ENCODE measurements at places on chromosomes 3 and 15.

DNA sequence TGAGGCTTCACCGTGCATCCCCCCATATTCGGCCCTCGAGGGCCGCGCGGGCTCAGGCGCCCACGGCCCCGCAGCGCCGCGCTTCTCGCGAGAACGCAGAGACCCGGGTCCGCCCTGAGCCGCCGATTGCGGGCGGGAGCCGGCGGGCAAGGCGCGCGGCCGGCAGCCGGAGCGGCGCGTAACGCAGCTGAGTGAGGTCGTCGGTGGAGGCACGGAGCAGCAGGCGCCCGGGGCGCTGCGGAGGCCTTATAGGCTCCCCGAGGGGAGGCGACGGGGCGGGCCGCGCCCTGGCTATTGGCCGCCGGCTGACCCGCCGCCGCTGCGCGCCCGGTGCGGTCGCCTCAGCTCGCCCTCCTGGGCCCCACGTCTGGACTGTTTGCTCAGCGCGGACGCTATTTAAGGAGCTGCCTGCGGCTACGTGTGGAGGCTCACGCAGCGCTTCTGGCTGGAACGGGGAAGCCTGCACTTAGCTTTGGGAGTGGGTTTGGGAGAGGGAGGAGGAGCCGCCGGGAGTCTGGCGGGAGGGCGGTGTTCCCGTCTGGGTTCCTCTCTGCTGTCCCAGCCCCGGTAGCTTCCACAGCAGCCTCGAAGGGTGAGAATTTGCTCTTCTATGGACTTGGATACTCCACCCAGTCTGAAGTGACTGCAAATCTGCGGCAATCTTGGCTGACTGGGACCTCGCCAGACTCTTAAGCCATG, at the start of gene PLOD2:
TSS of gene PLOD2 (minus strand) at position 221 of the 699 bp plus-strand sequence. CDS start at position 26, 195 bp downstream.
- no peak for DNase-seq

GRCh38 chr15:59223736-59224135, 17.1 kb downstream of the LDHAL6B start:
- DNase-seq: no peak

GRCh38 chr3:24867783-24868182, 373.1 kb upstream of the THRB start:
- no peak for DNase-seq

DNA sequence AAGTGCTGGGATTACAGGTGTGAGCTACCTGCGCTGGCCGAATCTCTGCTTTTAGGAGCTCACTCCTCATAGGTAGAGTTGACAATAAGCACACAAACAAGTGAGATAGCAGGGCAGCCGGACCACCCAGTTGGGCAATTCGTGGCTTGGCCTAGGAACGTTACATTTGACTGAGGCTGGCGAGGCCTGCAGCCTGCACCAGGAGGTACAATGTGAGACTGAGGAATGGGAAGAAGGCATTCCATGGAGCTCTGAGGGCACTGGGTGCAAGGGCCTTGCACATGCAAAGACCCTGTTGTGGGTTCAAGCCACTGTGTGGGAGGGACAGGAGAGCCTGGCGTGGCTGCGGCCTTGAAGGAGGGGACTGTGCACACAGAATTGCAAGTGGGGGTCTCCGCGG, 152.5 kb downstream of the LRRK1 start:
- no peak for DNase-seq

GRCh38 chr15:43423793-43424192, 52.9 kb downstream of the TUBGCP4 start:
- no peak for DNase-seq

- no peak for DNase-seq
Observed at GRCh38 chr3:17494117-17494809, 248.2 kb downstream of the TBC1D5 start.

GRCh38 chr3:117695321-117695720, 985.7 kb downstream of the TUSC7 start:
- DNase-seq: no peak

DNA sequence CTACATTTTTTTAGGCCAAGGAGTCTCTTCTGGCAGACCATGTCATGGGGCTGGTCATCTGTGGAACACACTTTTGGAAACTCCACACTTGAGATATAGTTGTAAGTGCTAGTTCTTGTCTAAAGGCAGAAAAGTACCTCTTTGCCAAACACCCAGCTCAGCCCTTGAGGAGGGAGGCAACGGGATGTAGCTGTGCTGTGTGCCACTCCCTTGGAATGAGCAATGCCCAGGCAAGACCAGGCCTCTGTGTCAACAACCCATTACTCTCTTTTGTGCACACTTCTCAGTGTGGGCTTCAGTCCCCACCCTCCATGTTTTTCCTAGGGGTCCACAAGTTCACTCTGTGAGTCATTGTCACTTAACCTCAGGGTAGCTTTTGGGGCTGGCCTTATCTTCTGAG, 528.3 kb upstream of the CFAP20DC start:
- DNase-seq: no peak

- DNase-seq: no peak
Observed at GRCh38 chr3:55622116-55622515, 135.0 kb upstream of the WNT5A start.

GRCh38 chr3:173932624-173933023, 535.1 kb downstream of the NLGN1 start:
- no peak for DNase-seq

GRCh38 chr3:143060906-143061305, 58.7 kb upstream of the CHST2 start:
- DNase-seq: no peak

GRCh38 chr3:126883241-126883640, 99.7 kb upstream of the PLXNA1 start:
- no peak for DNase-seq

- no peak for DNase-seq
Observed at GRCh38 chr15:39593071-39593655, 12.3 kb downstream of the THBS1 start.

DNA sequence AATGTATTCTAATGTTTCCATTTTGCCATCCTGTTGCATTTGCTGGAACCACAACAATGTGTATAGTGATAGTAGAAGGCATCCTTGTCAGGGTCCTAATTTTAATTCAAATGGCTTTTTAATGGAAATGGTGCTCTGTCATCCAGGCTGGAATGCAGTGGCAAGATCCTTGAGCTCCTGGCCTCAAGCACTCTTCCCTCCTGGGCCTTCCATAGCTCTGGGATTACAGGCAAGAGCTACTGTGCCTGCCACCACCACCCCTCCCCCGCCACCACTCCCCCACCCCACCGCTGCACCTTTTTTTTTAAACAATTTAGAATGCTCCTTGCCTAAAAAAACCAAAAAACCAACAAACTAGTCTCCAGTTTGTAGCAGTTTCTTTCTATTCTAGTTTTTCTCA, 15.2 kb upstream of the IQCF6 start:
- no peak for DNase-seq

DNA sequence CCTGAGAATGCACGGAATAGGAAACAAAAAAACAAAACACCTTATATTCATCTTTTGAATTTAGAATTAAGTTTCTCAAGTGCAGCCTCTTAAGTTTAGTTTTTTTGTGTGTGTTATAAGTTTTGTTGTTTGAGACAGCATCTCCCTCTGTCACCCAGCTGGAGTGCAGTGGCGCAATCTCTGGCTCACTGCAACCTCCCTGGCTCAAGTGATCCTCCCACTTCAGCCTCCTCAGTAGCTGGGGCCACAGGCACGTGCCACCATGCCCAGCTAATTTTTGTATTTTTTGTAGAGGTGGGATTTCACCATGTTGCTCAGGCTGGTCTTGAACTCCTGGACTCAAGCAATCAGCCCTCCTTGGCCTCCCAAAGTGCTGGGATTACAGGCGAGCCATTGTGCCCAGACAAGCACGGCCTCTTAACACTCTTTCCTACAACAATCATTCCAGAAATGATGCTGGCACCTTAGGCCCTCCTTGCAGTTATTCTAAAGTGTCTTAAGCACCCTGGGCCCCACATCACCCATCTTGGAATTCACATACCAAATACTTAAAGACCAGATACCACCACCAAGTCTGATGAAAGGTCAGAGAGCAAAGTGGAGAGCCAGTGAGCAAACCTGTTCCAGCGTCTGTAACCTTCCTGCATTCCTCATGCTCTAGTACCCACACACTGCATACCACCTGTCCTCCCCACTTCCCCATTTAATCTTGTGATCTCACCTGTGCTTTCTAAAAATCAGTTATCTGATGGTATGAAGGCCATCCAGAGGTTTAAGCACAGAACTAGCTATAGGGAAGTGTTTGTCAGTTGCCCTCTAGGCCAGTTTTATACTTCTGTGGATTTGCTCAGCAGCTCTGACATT, 6.9 kb upstream of the SPG11 start:
- no peak for DNase-seq

DNA sequence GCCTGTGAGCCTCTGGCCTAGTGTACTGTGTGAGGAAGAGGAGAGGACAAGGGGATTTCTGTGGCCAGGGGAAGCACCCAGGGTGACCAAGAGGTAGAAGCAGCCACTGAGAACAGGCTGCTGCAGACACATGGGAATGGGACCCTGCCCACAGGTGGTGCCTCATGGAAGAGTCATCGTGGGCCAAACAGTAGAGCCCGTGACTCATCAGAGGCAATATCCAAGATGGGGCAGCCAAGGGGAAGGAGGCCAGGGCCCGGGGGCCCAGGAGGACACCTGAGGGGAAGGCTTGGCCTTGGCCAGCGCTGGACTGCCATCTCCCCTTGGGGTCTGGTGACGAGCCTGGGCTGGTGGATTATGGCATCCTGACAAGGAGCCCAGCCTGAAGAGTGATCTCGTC, 275.0 kb upstream of the LYSMD4 start:
- no peak for DNase-seq

DNA sequence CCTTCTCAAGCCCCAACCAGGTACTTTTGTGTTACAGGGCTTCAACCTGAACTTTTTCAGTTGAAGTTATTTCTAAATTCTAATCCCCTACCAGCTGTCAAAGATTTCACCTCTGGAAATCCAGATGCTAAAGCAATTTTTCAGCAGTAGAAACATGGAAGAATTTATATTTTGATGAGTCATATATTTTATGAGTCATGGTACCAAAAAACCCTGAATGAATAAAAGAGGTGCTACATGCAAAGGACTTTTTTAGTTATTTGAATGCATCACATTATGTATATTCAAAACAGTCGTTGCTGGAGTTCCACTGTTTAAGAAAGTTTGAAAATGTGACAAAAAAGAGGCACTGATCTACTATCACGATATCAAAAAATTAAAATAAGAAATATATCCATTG, 96.0 kb upstream of the ZNF385D start:
- no peak for DNase-seq

GRCh38 chr3:59235634-59236012, 185.8 kb upstream of the CFAP20DC start:
- DNase-seq: no peak

GRCh38 chr3:197564097-197564843, 8.5 kb upstream of the BDH1 start:
- no peak for DNase-seq

DNA sequence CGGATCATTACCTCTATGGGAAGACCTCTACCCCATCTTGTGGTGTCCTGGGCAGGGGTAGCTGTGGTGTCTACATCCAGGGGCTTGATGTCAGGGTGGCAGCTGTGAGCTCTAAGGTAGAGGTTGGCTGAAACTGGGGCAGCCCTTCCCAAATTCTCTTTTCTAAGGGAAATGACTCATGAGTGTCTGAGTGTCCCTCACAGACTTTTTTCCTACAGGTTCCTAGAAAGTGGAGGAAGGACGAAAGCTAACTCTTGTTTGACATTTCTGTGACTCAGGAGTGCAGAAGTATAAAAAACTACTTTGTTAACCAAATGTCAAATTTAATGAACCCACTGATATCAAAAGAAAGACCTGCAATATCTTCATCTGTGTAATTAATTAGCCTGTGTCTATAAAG, 481.5 kb downstream of the PDCD6IP start:
- DNase-seq: no peak

DNA sequence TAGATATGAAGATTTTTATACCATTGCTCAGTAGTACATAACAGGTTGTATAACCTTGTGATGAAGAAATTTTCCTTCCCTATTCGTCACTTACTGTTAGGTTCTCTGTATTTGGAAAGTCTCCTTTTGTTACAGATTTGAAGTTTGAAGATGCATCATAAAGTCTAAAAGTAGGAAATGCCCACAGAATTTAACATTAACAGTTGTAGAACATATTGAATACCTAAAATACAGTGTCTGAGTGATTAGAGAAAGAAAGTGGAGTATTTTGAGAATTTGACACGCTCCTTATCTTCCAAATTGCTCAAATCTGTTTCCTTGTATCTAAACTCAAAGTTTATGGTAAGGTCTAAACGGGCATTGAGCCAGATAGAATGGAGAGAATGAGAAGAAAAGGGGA, 111.3 kb downstream of the MBNL1 start:
- DNase-seq: no peak

- DNase-seq: no peak
Observed at GRCh38 chr3:124780356-124780755, 50.1 kb downstream of the UMPS start.

DNA sequence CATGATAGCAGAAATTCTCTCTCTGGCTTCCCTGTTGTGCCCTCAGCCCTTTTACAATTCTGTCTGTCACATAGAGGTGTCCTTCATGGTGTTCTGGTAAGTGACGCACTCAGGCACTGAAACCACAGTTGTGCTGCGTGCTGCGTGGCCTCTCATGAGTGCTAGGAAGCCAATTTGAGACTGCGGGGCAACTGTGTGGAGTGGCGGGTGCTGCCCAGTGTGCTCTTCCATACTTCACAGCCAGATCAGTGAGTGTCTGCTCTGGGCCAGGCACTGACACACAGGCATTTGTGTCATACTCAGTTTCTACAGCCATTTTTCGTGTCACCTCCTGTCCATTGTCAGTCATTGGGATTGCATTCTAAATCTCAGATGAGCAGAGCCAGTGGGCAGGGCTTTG, 133.1 kb upstream of the PLXNA1 start:
- DNase-seq: no peak

DNA sequence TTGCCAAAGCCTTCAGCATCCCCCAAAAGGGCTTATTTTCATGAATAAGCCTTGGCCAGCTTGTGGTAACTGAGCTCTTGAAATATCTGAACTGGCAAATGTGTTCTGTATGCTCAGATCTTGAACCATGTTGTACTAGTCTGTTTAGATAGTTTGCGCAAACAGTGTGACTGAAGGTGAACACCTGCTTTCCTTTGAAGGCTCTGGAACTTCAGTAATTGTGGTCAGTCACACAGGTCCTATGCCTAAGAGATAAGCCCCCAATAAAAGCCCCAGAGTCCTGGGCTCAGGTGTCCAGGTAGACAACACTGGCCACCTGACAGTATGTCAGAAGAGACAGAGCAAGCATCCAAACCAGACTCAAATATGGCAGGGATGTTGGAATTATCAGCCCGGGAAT, 5.4 kb downstream of the TUBGCP5 start:
- no peak for DNase-seq

- no peak for DNase-seq
Observed at GRCh38 chr15:25572191-25572590, 133.4 kb upstream of the UBE3A start.

DNA sequence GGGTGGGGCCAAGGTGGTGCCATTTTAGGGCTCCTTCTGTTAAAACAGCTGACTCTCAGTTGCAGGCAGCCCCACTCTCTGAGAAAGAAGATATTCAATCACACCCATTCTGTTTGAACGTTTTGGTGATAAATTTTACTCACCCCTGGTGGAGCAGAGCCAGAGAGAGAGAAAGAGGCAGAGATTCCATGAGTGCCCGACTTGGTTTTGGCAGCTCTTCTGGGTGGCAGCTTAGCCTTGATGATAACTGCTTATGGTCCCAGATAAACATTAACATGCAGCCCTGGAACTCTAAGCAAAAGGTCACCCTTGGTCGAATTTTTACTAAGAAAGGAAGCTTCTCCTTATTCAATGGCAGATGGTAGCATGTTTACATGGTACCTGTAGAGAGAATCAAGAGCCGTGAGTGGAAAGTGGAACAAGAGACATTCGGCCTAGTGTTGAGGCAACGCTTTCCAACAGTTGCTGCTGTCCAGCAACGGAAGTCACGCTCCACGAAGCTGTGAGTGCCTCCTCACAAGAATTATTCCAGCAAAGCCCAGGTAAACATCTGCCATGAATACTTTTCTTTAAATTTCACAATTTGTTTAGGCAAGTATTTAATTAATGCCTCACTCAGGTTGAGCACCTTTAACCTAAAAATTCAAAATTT, 530.6 kb upstream of the ROBO2 start:
- no peak for DNase-seq
